ENCODE measurements at places on chromosomes 3 and 15. TPM values are rescaled to one million over a fixed set of nuclear protein-coding genes. Genes with fewer than 3 reads are reported as not detected.

Gene WDR72
- total RNA-seq = 5.9 TPM

Gene LRRC31
- total RNA-seq = 0.04 TPM

DNA sequence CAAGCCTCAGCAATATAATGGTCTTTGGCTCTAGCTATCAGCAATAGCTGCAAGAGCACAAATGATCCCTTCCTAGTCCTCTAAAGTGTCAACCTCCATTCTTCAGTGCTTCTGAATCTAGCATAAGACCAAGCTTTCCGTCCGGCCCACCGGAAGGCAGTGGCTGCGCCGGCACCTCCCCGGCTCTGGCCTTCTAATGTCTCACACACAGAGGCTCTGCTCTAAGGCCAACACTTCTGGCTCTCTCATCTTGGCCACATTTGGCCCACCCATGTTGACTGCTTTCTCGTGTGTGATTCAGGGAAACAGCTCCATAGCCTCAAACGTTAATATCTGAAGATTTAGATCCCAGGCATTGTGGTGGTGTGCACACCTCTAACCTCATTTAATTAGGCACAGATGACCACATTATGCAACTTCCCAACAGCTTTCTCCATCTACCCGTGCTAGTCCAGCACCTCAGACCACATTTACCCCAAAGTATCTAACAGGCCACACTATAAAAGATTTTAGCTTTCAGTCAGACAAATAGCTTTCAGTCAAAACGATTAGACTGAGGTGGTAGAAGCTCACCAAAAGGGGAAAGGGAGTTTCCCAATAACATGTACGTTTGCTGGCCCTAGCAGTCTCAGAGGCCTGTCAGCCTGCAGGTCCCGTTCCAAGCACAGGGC lies 19.3 kb downstream of the SLC51A start:
- no peak for DNase-seq

Gene PYGO1
- 1.8 TPM for total RNA-seq

DNA sequence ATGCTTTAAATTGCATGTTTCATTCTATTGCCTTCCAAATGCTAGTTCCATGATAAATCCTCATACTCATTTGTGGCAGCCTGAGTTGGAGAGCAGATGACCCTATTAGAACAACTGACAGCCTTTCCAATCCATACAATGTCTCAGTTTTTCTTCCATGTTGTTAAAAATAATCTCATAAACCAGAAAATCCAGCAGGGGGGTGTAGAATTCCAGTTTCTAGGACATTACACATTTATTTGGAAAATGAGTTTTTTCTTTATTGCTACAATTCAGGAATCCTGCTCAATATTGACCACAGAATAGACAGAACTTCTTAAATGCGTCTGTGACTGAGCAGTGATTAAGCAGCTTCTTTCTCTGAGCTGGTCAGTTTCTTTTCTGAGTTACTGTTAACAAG lies 174.2 kb upstream of the ATP10A start:
- DNase-seq = peak; percentile 19

- DNase-seq = no peak
Measured at GRCh38 chr15:65094294-65094995, 17.9 kb downstream of the KBTBD13 start.

Gene CCNB2
- 61.7 TPM for total RNA-seq

- peak; percentile 50 for DNase-seq
Measured at GRCh38 chr3:30826531-30826942, 67.9 kb downstream of the GADL1 start.

DNA sequence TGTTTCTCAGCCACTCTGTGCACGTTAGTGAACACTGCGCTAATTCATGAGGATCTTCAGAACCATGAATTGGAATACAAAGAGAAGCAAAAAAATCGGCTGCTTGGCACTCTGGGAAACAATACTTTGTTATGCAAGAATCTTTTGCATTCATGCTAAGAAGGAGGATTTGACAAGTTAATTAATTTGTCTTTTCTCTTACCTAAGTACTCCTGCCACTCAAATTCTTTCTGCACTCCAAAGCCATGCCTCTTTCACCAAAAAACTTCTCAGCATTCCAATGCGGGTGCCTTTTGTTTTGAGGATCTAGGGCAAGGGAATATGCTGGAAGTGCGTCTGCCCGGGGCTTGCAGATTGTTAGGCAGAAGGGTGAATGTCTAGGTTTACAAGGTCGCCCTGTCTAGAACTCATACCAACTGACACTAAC lies 11.3 kb upstream of the KAT2B start:
- DNase-seq = no peak

DNA sequence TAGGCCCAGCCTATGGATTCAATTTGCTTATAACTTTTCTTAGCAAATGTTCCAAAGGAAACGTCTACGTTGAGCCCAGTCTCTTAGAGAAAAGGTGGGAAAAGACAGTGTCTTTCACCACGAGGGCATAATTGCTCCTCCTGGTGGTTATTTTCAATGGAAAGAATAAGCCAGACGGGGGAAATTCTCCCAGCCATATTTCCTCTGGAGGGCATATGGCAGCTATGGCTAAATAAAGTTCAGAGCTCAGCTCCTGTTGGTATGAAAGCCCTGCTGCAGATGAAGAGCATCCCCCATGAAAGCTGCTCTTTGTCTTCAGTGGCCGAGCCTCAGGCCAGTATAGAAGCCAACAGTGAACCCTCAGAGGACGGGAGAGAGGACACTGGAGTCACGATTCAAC lies 297.9 kb downstream of the RYR3 start:
- DNase-seq = peak; percentile 48

GRCh38 chr15:68380456-68380855 lies 51.5 kb downstream of the ITGA11 start:
- DNase-seq = no peak

- DNase-seq = no peak
Measured at GRCh38 chr15:76930831-76931396, 635 bp upstream of the RCN2 start.

Gene PLD1
- total RNA-seq = 7.3 TPM

DNA sequence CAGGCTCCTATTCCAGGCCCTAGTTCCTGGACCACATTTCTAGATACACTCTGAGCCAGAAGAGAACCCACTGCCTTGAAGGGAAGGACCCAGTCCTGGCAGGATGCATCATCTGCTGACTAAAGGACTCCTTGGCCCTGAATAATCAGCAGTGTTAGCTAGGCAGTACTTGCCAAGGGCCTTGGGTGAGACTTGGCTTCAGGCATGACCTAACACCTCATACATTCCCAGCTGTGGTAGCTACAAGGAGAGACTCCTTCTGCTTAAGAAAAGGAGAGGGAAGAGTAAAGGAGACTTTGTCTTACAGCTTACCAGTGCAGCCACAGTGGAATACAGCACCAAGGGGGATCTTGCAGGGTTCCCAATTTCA lies 26.4 kb downstream of the PEAK1 start:
- no peak for DNase-seq

DNA sequence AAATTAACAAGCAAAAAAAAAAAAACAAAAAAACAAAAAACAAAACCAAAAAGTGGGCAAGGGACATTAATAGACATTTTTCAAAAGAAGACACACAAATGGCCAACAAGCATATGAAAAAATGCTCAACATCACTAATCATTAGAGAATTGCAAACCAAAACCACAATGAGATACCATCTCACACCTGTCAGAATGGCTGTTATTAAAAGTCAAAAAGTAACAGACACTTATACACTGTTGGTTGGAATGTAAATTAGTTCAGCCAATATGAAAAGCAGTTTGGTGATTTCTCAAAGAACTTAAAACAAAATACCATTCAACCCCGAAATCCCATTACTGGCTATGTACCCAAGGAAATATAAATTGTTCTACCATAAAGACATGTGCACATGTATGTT lies 222.4 kb upstream of the CD96 start:
- DNase-seq = no peak

- peak; percentile 93 for DNase-seq
Measured at GRCh38 chr3:98730338-98730737, 32.8 kb upstream of the ST3GAL6 start.

GRCh38 chr3:69209413-69209812 lies 87.0 kb upstream of the LMOD3 start:
- peak; percentile 19 for DNase-seq

Gene PRR20G
- total RNA-seq = not detected

Gene SNTN
- not detected for total RNA-seq

- DNase-seq = no peak
Measured at GRCh38 chr15:86540840-86541467, 461.3 kb downstream of the AGBL1 start.

Gene VILL
- total RNA-seq = 0.44 TPM

All from PC-3 (cell line).